SK-MEL-5 (cell line): ENCODE measurements at places on chromosomes 12 and 14. TPM values are rescaled to one million over a fixed set of nuclear protein-coding genes. Genes with fewer than 3 reads are reported as not detected.

GRCh38 chr12:4448371-4448940 lies 2.8 kb upstream of the FGF6 start:
- no peak for DNase-seq

DNA sequence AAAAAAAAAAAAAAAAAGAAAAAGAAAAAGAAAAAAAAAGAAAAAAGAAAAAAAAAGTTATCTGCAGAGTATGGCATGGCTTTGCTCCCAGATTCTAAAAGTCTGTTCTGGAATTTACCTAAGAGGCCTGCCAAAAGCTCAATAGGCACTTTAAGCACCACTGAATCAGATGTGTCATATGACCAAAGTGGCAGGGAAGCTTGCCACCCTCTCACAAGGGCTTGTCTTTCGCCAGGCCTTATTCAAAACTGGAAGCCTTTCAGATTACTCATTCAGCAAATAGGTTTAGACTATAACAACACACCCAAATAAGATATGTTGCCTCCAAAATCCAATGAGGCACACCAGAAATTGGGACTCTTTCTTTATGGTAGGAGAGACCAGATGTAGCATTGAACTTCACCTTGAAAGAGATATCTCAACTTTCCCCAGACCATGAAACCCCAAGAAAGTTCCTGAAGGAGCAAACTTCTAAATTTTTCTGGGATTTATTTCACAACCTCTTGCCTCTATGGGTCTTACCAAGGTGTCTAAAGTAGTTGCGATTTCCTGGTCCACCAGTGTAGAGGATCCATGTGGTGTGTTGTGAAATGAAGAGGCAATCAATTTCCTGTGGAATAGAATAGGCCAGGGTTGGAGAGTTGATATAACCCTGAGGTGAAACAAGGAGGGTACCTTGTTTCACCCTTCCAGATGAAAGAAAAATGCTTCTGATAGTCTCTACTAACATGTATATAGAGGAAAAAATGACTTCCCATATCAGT lies 218.8 kb downstream of the DAD1 start:
- DNase-seq: no peak

DNA sequence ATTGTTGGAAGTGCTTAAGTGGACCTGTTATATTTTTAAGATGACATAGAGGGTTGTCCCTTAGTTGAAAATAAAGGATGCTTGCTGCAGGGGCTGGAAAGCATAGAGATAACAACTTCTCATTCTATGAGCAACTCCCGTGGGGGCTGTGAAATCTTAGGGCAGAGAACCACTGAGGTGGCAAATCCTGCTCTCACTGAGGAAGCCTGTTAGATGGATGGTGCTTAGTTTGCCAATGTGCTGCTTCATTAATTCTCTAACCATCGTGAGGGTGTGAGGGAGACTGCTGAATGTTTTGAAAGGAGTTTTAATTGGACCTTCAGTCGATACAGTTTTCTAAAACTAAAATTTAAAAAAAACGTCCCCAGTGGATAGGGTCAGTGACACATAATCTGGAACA lies 46.5 kb downstream of the PTPRO start:
- DNase-seq: no peak

DNA sequence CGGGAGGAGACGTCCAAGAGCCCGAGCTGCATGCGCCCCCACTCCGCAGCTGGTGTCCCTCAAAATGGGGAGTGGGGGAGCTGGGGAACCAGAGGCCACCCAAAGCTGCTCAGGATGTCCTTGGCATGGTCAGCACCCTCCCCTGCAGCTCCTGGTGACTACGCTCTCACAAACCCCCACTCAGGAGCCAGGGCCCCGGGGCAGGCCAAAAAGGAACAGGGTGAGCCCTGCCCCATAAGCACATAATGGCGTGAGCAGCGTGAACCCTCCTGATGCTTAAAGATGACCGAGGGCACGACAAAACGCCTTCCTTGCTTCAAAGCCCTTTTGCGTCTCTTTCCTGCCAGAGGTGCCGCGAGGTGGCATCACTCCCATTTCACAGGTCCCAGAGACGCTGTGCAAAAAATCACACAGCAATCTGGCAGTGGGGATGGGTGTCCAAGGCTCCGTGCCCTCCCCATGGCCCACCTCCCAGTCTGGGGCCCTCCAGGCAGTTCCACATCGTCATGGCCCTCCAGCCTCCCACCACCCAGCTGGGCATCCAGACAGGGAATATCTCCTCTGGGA lies 13.5 kb downstream of the NCOR2 start:
- DNase-seq: no peak

GRCh38 chr12:31756977-31757420 lies 28.2 kb upstream of the AMN1 start:
- DNase-seq: peak; percentile 47

NEDD1 gene
- total RNA-seq: 31.9 and 37.3 TPM in 2 replicates

KRT75 gene
- not detected in 2 replicates for total RNA-seq

RNF212B gene
- not detected in 2 replicates for total RNA-seq

RXYLT1 gene
- total RNA-seq: 80.3 and 88.5 TPM in 2 replicates

TMEM132C gene
- not detected in 2 replicates for total RNA-seq
